ENCODE measurements at places on chromosomes 4 and X.
A peak's percentile ranks its signal among the peaks of the same experiment; 100 is the strongest.

GRCh38 chr4:76624241-76624681 is 189.2 kb downstream of the SHROOM3 start:
- no peak overlapping the region for H3K27ac ChIP-seq
- no peak for DNase-seq
- peaks cover 2% of the 10 kb centered on the region for H3K27me3 ChIP-seq
- no peaks in the 10 kb centered on the region for H3K36me3 ChIP-seq
- H3K4me3 ChIP-seq, result no peak overlapping the region

- peaks cover 62% of the 10 kb centered on the region for H3K4me1 ChIP-seq
- no peak overlapping the region for H3K27ac ChIP-seq
- peaks cover 51% of the 10 kb centered on the region for H3K36me3 ChIP-seq
Measured at GRCh38 chrX:78111140-78111931, 7.3 kb downstream of the PGK1 start.

GRCh38 chr4:113504422-113504821 is 257.1 kb downstream of the CAMK2D start:
- peaks cover 14% of the 10 kb centered on the region for H3K4me1 ChIP-seq
- no peak for DNase-seq
- no peaks in the 10 kb centered on the region for H3K27me3 ChIP-seq
- H3K4me3 ChIP-seq, result no peak overlapping the region
- H3K36me3 ChIP-seq, result peaks cover 32% of the 10 kb centered on the region

GRCh38 chr4:38920677-38921076 is 53.1 kb downstream of the FAM114A1 start:
- no peaks in the 10 kb centered on the region for H3K36me3 ChIP-seq
- peaks cover 13% of the 10 kb centered on the region for H3K4me1 ChIP-seq
- H3K27me3 ChIP-seq, result no peaks in the 10 kb centered on the region
- H3K4me3 ChIP-seq, result no peak overlapping the region

- no peaks in the 10 kb centered on the region for H3K4me1 ChIP-seq
- no peak overlapping the region for H3K4me3 ChIP-seq
- H3K27ac ChIP-seq, result no peak overlapping the region
- DNase-seq, result no peak
Measured at GRCh38 chr4:147991543-147992283, 259.8 kb downstream of the ARHGAP10 start.

- no peaks in the 10 kb centered on the region for H3K4me1 ChIP-seq
- no peaks in the 10 kb centered on the region for H3K36me3 ChIP-seq
- no peak overlapping the region for H3K4me3 ChIP-seq
- DNase-seq, result no peak
Measured at GRCh38 chr4:13833171-13833804, 205.8 kb upstream of the BOD1L1 start.

DNA sequence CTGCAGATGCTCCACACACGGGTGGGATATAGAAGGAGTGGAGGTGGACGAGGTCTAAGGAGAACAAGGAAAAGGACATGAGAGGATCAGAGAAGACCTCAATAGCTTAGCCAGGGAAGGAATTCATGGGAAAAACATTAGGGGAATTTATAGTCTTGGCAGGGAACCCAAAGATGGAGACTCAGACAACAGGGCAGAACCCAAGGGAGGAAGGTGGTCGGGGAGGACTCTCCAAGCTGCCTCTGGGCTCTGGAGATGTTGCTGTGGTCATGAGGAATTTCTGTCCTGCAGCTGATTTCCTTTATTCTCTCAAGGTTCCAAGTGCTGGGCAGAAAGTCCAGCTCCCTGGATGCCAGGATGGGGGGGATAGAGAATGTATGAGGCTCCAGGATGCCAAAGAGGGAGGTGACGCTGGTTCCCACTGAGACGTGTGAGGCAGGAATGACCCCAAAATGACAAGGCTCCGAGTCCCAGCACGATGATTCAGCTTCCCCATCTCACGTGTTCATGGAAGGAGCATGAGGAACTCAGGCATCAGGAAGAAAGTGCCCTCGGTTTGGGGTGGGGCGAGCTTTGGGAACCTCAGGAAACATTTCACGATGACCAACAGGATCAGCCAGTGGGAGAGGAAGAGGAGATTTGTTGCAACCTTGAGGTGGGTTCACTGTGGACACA is 57.0 kb upstream of the PPP2R3B start:
- DNase-seq, result no peak
- H3K4me1 ChIP-seq, result no peaks in the 10 kb centered on the region
- H3K36me3 ChIP-seq, result peaks cover 2% of the 10 kb centered on the region
- no peak overlapping the region for H3K27ac ChIP-seq

DNA sequence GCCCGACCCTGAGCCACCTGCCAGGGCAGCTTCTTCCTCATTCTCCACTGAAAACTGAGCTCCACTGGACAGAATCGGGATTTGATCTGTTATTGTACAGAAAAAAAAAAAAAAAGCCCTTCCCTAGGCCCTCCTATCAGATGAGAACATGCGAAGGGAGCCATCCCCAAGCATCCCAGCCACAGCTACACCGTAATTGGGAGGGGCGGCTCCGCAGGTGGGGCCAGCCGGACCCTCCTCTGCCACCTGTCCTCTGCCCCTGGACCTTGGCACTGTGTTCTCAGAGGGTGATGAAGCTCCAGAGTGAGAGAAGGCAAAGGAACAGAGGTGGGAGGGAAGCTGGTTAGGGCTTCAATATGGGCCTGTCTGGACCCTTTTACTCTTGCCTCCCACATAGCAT is 240.0 kb upstream of the PSAPL1 start:
- H3K4me3 ChIP-seq, result no peak overlapping the region
- H3K27me3 ChIP-seq, result peaks cover 9% of the 10 kb centered on the region
- H3K36me3 ChIP-seq, result no peaks in the 10 kb centered on the region
- no peaks in the 10 kb centered on the region for H3K4me1 ChIP-seq

GRCh38 chr4:80239480-80240150 is 26.8 kb upstream of the FGF5 start:
- H3K4me3 ChIP-seq, result no peak overlapping the region
- DNase-seq, result no peak
- no peaks in the 10 kb centered on the region for H3K4me1 ChIP-seq
- H3K36me3 ChIP-seq, result no peaks in the 10 kb centered on the region
- no peak overlapping the region for H3K27ac ChIP-seq
- H3K27me3 ChIP-seq, result peaks cover 4% of the 10 kb centered on the region

GRCh38 chrX:131762802-131763234 is 218.9 kb downstream of the OR13H1 start:
- no peak for DNase-seq
- H3K27me3 ChIP-seq, result no peaks in the 10 kb centered on the region
- no peaks in the 10 kb centered on the region for H3K4me1 ChIP-seq
- no peak overlapping the region for H3K27ac ChIP-seq
- no peak overlapping the region for H3K4me3 ChIP-seq

- no peaks in the 10 kb centered on the region for H3K27me3 ChIP-seq
- no peak for DNase-seq
- H3K4me3 ChIP-seq, result no peak overlapping the region
Measured at GRCh38 chr4:148951346-148951745, 509.1 kb upstream of the NR3C2 start.

- no peak for DNase-seq
- peaks cover 9% of the 10 kb centered on the region for H3K27me3 ChIP-seq
- H3K36me3 ChIP-seq, result peaks cover 3% of the 10 kb centered on the region
- no peaks in the 10 kb centered on the region for H3K4me1 ChIP-seq
- no peak overlapping the region for H3K27ac ChIP-seq
Measured at GRCh38 chr4:147853706-147854105, 121.8 kb downstream of the ARHGAP10 start.

- H3K27ac ChIP-seq, result no peak overlapping the region
- H3K4me1 ChIP-seq, result no peaks in the 10 kb centered on the region
- no peak overlapping the region for H3K4me3 ChIP-seq
- no peaks in the 10 kb centered on the region for H3K36me3 ChIP-seq
- no peak for DNase-seq
- no peaks in the 10 kb centered on the region for H3K27me3 ChIP-seq
Measured at GRCh38 chrX:29826742-29827141, 388.6 kb upstream of the MAGEB2 start.

DNA sequence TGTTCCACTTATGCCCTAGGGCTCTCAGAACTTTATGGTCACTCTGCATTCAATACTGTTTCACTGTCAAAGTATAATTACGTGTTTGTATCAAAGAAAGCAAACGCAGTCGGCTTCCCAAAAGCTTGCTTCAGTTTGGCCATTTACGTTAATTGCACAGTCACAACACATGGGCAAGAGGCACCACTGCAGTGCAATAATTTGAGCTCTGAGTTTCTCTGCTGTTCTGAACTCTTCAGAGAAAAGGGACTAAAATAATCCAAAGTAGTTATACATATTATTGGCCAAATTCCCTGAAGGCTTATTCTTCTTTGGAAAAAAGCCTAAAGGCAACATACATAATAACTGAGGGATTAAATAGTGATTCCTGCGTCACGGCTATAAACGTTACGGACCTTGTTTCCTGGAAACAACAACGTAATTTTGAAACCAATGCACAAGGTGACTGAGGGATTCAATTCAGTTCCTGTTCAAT is 51.3 kb downstream of the RNF150 start:
- H3K4me3 ChIP-seq, result no peak overlapping the region
- no peaks in the 10 kb centered on the region for H3K36me3 ChIP-seq
- H3K27ac ChIP-seq, result no peak overlapping the region
- no peaks in the 10 kb centered on the region for H3K27me3 ChIP-seq

DNA sequence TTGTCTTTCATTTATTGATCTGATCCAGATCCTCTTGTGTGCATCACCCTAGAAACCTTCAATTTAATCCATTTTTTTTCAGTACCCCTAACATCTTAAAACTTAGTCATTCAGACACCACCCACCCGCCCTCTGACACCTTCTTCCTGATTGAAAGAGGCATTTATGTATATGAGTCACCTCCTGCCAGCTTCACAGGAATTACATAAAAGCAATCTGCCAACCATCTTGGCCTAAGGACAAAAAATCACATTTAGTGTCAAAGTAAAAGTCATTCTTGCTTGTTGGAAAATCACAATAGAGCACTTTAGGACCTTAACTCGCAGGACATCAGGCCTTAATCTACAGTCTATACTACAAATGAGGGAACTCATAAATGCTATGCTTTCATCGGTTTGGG is 52.1 kb downstream of the NDST3 start:
- no peaks in the 10 kb centered on the region for H3K36me3 ChIP-seq
- peaks cover 4% of the 10 kb centered on the region for H3K4me1 ChIP-seq
- H3K27me3 ChIP-seq, result peaks cover 6% of the 10 kb centered on the region

GRCh38 chr4:44493924-44494323 is 45.3 kb upstream of the KCTD8 start:
- no peak overlapping the region for H3K4me3 ChIP-seq
- H3K36me3 ChIP-seq, result no peaks in the 10 kb centered on the region
- no peaks in the 10 kb centered on the region for H3K27me3 ChIP-seq
- H3K4me1 ChIP-seq, result no peaks in the 10 kb centered on the region
- H3K27ac ChIP-seq, result no peak overlapping the region

- peaks cover 17% of the 10 kb centered on the region for H3K27me3 ChIP-seq
- no peak overlapping the region for H3K27ac ChIP-seq
- no peak overlapping the region for H3K4me3 ChIP-seq
Measured at GRCh38 chr4:1126506-1126905, 13.1 kb upstream of the RNF212 start.

DNA sequence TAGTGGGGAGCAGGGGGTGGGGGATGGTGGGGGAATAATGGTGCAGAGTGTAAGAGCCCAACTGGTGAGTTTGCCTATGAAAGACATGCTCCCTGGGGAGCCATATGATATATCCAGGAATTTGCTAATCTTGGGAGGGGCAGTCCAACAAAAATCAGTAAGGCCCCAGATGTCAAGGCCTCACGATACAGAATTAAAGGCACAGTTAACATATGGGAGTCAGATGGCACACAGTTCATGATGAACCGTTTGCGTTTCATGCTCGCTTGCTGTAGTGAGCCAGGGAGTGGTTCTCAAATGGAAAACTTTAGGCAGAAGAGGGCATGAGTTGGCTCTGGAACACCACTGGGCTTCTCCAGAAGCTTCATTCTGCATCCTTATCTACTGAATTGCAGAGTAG is 33.9 kb upstream of the VCX2 start:
- H3K27me3 ChIP-seq, result no peaks in the 10 kb centered on the region
- H3K27ac ChIP-seq, result no peak overlapping the region
- no peaks in the 10 kb centered on the region for H3K36me3 ChIP-seq
- no peaks in the 10 kb centered on the region for H3K4me1 ChIP-seq

DNA sequence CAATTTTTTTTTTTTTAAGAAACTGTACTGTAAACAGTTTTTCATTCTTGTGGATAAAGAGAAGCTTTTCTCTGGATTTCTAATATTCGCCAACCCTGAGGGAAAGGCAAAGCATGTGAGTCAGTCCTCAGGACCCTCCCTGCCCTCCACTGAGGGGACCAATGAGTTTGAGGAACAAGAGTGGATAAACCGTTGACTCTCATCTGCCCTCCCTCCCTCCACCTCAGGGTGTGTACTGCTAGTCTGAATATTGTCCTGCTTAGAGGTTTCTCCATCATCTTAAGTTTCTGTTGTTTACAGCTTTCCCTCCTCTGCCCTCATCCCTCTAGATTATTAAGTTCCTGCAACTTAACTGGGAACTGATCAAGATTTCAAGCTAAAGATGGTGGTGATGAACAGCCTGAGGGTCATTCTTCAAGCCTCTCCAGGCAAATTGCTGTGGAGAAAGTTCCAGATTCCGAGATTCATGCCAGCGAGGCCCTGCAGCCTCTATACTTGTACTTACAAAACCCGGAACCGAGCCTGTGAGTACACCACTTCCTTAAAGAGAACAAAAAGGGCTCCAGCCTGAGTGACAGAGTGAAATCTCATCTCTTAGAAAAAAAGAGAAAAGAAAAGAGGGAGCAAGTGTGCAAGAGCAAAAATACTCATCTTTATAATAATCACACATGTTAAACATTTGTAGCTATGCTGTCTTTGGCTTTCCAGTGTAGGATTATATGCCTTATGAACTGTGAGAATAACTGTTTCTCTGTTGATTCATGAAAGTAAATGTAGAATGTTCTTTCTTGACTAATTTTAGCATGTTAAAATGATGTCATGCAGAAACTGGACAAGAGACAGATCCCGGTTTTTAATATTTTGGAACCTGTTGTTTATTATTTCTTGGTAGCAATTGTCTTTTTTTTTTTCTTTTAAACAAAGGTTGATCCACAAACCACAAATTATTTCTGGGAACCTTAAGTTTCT is 11.9 kb downstream of the CA5B start:
- DNase-seq, result no peak
- H3K27ac ChIP-seq, result peak overlapping the region; percentile 97
- peaks cover 39% of the 10 kb centered on the region for H3K4me1 ChIP-seq
- no peaks in the 10 kb centered on the region for H3K27me3 ChIP-seq
- H3K4me3 ChIP-seq, result peak overlapping the region; percentile 45

DNA sequence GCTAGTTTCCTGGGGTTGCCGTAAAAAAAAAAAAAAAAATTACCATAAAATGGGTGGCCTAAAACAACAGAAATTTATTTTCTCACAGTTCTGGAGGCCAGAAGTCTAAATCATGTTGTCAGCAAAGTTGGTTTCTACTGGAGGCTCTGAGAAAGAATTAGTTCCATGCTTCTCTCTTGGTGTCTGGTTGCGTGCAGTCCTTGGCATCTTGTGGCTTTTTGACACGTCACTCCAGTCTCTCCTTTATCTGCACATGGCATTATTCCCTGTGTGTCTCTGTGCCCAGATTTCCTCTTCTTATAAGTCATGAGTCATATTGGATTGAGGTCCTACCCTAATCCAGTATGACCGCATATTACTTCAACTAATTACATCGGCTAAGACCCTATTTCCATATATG is 38.7 kb downstream of the SPATA4 start:
- no peaks in the 10 kb centered on the region for H3K36me3 ChIP-seq
- DNase-seq, result no peak
- no peak overlapping the region for H3K4me3 ChIP-seq
- H3K4me1 ChIP-seq, result no peaks in the 10 kb centered on the region
- no peaks in the 10 kb centered on the region for H3K27me3 ChIP-seq

- no peak overlapping the region for H3K27ac ChIP-seq
- no peak overlapping the region for H3K4me3 ChIP-seq
- H3K36me3 ChIP-seq, result no peaks in the 10 kb centered on the region
- DNase-seq, result no peak
Measured at GRCh38 chr4:158015241-158015640, 157.6 kb downstream of the GASK1B start.

Data from activated T-helper 1 cell treated with anti-CD3 and anti-CD28 coated beads, Interleukin-12 subunit alpha, Interleukin-12 subunit beta, Interleukin-2, Interleukin-4 antibody, amounts not matched to agents 30 ng/mL and 10 ng/mL and 1 ng/mL, durations not matched to agents 14 hours and 24 hours and 36 hours (primary cell).